Urinary bladder (tissue), 4 donors: ENCODE measurements at places on chromosomes 6 and 20.

GRCh38 chr20:32366380-32366779, 8.2 kb downstream of the ASXL1 start:
- DNase-seq = no peak

GRCh38 chr6:128638817-128639216, 118.4 kb upstream of the PTPRK start:
- DNase-seq = no peak

- DNase-seq = no peak
Measured at GRCh38 chr6:126614642-126615504, 275.0 kb downstream of the CENPW start.

GRCh38 chr20:62941792-62942191, 3.8 kb downstream of the GID8 start:
- DNase-seq = no peak

DNA sequence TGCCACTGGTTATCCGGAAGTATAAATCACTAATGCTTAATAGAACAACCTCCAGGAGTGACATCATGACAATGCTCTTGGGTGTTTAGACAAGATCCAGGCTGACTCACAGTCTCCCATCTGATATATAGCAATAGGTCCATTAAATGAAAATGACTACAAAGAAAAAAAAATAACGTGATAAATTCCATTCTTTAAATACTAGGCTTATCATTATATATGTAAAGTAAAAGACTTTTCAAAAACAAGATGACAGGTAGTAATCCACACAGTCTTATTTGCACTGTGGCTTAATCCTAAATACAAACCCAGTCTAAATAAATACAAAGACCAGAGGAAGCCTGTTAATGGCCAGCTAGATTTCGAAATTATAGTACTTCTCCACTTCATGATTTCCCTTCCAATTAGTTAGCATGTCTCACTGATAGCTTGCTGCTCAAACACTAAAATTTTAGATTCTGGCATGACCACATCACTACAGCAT, 149.1 kb upstream of the BEND3 start:
- no peak for DNase-seq
